ENCODE measurements at places on chromosomes 16 and 17.

- DNase-seq, result no peak
These were observed 29.7 kb upstream of the FASN start for GRCh38 chr17:82127704-82128103.

DNA sequence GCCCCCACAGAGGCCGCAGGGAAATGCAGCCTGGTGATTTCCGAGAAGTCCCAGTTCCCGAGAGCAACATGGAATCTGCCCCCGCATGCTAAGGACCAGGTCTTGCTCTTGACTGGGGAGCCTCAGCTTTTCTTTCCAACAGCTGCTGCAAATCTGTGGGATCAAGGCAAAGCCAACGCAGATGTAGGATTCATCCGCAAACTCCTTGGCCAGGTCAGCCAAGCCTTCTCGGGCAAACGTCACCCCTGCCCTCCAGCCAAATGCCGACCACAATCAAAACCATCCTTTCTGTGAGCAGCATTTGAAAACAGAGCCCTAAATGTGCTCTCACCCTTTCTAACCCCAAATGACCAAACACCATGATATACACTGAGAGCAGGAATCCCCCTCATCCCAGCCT, 54.0 kb downstream of the MRM3 start:
- DNase-seq, result no peak

DNA sequence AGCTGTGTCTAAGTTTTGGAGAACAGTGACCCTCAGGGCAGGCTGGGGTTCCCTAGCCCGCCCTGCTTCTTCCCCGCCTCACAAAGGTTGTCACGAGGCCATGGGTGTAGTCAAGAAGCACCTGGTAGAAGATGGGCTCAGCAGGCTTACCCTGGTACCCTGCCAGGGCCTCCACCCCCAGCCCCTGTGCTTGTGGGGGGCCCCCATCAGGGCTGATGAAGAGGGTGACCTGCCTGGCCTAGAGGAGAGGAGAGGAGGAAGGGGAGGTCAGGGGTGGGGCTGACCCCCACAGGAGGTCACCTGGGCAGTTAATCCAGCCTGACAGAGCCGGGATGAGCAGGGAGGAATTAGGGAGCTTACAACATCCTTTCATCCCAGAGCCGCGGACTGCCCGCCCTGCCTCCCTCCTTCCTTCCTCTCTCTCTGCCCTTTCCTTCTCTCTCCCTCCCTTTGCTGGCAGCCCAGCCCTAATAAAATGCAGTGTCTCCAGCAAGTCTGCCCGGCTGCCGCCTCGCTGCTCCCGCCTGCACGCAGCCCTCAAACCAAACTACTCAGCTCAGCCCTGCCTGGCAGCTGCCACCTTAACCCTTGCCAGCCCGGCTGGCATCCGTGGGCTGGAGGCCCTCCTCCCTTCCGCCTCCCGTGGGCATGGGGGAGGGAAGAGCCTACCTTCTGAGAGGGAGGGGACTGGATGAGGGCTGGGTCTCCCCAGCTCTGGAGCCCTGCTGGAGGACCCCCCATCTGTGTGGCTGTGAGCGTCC, 7.2 kb downstream of the DLX3 start:
- no peak for DNase-seq

GRCh38 chr17:15321556-15322251, 19.7 kb downstream of the TEKT3 start:
- DNase-seq, result no peak

DNA sequence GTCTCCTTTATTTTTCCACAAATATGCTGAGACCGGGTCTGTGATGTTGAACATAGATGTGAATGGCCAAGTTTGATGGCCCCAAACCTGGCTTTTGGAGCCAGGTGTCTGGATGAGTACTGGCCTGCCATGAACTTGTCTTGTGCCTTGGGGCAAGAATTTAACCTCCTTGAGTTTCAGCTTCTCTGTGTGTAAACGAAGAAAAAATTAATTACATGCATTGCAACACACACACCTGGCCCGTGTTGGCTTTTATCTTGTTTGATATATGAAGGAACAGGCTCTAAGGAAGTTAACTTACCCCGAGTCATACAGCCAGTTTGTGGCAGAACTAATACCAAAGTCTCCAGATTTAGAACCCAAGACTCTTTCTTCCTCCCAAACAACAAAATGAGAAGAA, 13.1 kb downstream of the FBXO39 start:
- no peak for DNase-seq

DNA sequence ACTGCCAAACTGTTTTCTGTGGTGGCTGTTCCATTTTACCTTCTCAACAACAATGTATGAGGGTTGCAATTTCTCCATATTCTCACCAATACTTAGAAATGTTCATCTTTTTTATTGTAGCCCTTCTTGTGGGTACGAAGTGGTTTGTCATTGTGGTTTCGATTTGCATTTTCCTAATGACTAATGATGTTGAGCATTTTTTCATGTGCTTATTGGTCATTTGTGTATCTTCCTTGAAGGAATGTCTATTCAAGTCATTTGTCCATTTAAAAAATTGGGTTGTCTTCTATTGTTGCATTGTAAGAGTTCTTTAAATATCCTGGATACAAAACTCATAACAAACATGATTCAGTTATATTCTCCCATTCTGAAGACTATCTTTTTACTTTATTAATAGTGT, 47.5 kb upstream of the CCL2 start:
- no peak for DNase-seq

- no peak for DNase-seq
These were observed 20.7 kb upstream of the MED13 start for GRCh38 chr17:62085511-62086408.

DNA sequence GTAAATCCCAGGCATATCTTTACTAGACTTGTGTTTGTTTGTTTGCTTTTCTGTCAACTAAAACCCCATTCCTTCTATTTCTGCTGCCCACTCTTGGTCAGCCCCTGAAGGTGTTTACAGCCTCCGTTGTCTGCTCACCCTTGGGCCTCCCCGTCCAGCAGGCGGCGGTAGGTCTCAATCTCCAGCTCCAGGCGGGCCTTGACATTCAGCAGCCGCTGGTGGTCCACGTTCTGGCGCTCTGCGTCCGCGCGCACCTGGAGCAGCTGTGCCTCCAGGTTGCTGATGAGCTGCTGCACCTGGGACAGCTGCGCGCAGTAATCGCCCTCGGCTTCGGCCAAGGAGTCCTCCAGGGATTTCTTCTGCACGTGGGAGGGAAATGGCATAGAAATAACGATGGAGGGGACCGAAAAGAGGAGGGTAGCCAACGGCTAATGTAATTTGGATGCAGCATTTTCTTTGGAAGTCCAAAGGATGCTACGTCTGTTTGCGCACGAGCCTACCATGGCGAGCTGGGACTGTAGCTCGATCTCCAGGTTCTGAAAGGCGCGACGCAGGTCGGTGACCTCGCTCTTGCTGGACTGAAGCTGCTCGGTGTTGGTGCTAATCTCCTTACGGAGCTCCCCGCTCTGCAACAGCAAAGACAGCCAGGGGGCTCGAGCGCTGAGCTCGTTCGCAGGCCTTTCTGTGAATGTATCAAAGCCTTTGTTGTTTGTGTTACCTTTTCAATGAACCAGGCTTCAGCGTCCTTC, 3.9 kb downstream of the KRT12 start:
- DNase-seq, result no peak

DNA sequence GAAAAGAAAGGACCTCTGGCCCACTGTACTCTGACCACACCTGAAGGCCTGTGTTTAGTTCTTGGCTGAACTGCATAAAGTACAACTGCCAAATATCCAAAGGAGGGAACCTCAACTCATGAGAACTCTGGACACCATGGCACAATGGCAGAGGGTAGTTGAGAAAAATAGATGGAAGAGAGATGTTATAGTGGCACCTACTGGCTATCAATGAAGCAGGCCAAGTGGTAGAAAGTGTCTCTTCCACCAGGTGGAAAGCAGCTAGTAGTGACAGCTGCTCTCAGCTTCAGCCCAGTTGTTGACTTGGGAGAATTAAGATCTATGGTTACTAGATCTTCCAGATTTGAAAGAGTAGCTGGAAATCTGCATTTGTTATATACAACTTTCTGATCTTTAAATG, 3.2 kb downstream of the MED31 start:
- no peak for DNase-seq

GRCh38 chr16:81838794-81839193, 59.7 kb downstream of the PLCG2 start:
- no peak for DNase-seq

DNA sequence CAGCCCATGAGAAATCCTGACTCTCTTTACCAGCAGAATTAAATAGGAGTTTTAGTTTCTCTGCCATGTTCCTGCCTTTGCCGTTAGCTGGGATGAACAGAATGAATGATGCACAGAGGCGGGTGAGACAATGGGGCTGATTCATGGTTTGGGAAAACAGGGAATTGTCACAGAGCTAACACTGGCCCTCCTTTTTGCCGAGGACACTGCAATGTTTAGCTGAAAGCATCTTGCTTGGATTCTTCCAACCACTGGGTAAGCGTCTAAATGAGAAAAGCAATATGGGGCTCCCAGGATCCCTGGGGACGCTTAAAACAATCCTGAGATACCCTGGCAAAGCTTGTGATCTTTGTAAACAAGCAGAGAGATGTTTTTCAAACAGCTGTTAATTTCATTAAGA, 12.8 kb upstream of the PAFAH1B1 start:
- no peak for DNase-seq

DNA sequence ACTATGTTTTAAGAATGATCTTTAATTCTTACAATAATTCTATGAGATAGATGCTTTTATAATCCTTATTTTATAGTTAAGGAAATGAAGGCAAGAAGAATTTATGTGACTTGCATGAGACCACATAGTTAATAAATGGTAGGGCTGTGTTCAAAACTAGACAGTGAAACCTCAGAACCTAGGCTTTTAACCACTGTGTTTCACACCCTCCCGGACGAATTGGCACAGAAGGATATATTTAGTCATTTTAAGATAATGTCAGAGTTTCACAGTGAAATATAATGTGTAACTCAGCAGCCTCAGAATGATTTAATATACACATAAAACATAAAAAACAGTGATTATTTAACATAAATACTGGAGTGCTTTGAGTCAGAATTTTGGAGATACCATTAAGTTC, 57.0 kb downstream of the NSRP1 start:
- no peak for DNase-seq

GRCh38 chr16:66612422-66612821, 7.9 kb downstream of the CMTM3 start:
- no peak for DNase-seq

DNA sequence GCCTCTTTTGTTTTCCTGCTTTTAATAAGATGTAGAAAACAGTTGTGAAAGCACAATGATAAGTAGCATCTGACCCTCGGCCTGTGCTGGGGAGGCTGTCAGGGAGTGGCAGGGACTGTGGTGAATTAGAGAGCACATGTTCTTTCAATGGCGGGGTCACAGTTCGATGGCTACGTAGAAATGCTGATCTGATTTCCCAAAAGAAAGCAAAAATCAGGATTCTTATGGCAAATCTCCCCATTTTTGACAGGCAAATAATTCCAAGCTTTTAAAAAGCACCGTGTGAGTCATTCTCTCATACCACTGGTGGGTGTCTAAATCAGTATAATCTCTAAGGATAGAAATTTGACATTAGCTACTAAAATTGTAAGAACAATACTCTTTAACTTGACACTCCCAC, 4.2 kb upstream of the MAPK7 start:
- DNase-seq, result no peak

DNA sequence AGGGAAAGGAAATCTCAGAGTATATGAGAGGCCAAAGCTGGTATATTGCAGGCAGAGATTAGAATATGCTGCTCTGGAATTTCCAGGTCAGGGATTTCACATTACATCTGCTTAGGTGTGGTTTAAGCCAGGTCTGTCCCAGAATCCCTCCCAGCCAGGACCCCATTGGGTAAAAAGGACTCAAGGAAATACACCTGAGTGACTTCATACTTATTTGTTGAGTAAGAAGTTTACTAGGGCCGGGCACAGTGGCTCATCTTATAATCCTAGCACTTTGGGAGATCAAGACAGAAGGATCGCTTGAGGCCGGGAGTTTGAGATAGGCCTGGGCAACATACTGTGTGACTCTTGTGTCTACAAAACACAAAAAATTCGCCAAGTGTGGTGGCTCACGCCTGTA, 7.2 kb downstream of the PIPOX start:
- no peak for DNase-seq

DNA sequence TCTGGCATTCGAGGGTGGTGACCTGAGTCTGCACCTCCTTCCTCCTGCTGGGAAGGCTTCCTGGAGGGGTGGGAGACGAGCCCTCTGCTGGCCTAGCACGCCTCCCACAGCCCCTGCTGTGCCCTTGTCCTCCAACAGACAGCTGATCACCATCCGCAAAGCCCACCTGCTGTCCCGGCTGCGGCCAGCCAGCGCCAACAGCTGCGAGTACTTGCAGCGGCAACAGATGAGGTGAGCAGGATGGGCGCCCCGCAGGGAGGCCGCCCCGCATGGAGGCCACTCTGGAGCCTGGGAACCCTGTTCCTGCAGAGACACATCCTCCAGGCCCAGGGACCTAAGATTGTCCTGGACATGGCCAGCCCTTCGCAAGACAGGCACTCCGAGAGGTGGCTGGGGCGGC, 21.6 kb downstream of the UBALD1 start:
- no peak for DNase-seq

DNA sequence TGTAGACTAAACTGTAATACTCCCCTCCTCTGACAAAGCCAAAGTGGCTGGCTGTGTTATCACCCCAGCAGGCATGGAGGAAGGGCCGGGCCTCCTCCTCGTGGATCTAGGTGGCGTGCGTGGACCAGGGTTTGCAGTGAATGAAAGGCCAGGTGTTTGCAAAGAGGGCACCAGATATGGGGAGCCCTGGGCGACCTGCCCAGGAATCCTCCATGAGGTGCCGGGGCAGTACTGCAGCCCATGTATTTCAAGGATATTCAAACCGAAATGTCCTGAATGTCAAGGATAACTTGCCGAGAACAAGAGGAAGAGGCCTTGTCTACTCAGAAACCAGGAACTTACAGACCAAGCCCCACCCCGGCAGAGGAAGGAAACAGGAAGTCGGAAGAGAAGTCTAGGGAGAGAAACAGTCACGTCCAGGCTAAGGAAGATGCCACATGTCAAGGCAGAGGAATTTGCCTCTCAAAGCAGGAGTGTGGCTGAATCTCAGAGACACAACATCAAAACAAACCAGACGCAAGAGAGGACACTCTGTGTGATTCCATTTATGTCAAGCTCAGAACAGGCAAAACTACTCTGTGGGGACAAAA, 13.7 kb upstream of the OSGIN1 start:
- no peak for DNase-seq

- no peak for DNase-seq
These were observed 14.0 kb downstream of the TBX4 start for GRCh38 chr17:61466246-61466645.

DNA sequence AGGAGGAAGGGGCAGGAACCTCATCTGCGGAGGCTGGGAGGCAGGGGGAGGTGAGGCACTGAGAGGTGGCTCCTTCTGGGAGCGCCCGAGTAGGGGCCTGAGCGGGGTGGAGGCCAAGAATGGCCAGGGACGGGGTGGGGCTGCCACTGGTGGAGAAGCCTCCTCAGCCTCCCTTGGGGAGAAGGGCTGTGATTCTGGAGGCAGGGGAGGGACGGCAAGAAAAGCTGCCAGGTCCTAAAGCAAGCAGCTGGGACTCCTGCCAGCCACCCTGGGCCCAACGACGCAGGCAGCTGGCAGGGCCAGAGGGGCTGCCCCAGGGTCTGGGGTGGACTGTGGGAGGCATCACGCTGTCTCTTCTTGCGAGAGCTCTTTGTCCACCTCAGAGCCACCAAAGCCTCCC, 12.7 kb upstream of the MLKL start:
- DNase-seq, result no peak
